ENCODE measurements at places on chromosomes 16 and 17.

GRCh38 chr17:12769981-12770380 is 19.3 kb upstream of the ARHGAP44 start:
- no peak for DNase-seq

- DNase-seq: no peak
Measured at GRCh38 chr16:89118361-89119165, 24.9 kb downstream of the ACSF3 start.

- peak; percentile 56 for DNase-seq
Measured at GRCh38 chr17:4476017-4476416, 22.7 kb upstream of the SPNS2 start.

- DNase-seq: no peak
Measured at GRCh38 chr16:10776280-10776679, 32.6 kb downstream of the NUBP1 start.

Measured in colonic mucosa (tissue), 4 donors.